ENCODE measurements at places on chromosomes 6 and 20.
A peak's percentile ranks its signal among the peaks of the same experiment; 100 is the strongest.

- no peak for DNase-seq
Observed at GRCh38 chr6:132964868-132965382, 150.6 kb downstream of the RPS12 start.

GRCh38 chr6:85418059-85418458 is 31.8 kb upstream of the NT5E start:
- no peak for DNase-seq

- no peak for DNase-seq
Observed at GRCh38 chr6:5782783-5783547, 223.8 kb downstream of the NRN1 start.

- peak; percentile 7 for DNase-seq
Observed at GRCh38 chr6:122789182-122790027, at the start of gene SMPDL3A. TSS of gene SMPDL3A (plus strand) at chr6:122789258. CDS start at chr6:122789347, 89 bp downstream.

- no peak for DNase-seq
Observed at GRCh38 chr6:107140581-107140980, 25.3 kb upstream of the BEND3 start.

DNA sequence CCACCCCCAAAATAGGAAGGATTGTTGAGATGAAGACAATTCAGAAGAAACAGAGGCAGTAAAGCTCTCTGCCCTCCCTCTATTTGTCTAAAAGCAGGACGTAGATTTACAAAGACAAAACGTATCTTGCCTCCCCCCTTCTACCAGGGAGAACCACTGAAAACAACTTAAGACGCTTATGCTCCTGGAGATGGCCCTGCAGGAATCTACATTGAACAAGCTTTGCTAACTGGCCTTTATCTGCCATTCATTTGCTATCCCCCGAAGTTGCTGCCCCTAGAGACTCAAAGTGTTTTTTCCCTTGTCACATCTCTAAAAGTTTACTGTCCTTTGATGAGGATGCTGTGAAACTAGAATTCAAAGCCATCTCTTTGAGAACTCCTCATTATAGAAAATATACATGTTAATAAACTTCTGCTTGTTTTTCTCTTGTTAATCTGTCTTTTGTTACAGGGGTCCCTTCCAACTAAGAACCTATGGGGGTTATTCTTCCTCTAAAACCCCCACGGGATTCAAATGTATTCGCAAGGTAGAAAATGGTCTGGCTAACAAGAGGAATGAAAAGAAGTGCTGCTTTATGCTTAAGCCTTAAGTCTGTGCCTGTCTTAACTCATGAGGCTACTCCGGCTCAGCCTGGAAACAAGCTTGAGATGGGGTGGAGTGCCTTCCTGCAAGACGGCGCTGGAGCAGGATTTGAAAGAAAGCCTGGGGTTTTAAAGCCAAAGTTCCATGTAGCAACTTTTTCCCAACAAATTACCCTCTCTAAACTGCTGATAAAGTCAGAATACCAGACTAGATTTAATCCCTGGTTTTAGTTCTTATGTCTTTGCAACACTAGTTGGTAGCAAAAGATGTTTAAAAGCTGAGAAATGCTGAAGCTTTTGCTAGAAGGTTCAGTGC is 88.0 kb downstream of the CLIC5 start:
- no peak for DNase-seq

DNA sequence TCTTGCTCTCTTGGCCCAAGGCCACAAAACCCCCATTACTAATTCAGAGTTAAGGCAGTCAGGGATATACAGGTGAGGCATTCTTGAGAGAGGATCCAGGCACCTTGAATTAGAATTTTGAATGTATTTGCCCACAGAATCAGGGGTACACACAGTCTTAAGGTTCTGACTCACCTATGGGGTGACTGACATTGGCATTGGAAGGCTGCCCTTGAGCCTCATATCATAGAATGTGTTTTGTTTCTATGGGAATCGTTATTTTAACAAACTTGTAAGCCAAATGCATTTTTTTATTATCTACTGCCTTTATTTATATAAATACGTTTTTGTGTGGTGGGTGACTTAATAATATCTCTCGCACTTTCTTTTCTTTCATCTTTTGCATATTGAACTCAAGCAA is 218.6 kb upstream of the CITED2 start:
- DNase-seq, result no peak

- no peak for DNase-seq
Observed at GRCh38 chr20:23272176-23273029, 78.2 kb upstream of the NXT1 start.

- DNase-seq, result no peak
Observed at GRCh38 chr6:38180586-38180985, 361.1 kb downstream of the ZFAND3 start.

DNA sequence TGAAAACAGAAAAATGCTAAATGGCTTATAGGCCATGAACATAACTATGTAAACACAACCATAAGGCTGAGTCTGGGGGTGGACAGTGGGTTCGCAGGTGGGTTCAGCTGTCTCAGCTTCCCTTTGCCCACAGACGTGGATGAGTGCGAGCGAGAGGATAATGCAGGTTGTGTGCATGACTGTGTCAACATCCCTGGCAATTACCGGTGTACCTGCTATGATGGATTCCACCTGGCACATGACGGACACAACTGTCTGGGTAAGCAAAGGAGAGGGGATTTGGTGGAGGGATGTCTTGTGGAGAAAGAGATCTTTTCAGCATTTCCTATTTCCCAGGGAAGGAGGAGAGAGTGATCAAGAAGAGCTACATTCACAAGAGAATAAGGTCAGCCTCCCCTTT is 14.7 kb downstream of the SCUBE3 start:
- no peak for DNase-seq

- DNase-seq, result no peak
Observed at GRCh38 chr20:34318609-34319443, 15.7 kb upstream of the AHCY start.

DNA sequence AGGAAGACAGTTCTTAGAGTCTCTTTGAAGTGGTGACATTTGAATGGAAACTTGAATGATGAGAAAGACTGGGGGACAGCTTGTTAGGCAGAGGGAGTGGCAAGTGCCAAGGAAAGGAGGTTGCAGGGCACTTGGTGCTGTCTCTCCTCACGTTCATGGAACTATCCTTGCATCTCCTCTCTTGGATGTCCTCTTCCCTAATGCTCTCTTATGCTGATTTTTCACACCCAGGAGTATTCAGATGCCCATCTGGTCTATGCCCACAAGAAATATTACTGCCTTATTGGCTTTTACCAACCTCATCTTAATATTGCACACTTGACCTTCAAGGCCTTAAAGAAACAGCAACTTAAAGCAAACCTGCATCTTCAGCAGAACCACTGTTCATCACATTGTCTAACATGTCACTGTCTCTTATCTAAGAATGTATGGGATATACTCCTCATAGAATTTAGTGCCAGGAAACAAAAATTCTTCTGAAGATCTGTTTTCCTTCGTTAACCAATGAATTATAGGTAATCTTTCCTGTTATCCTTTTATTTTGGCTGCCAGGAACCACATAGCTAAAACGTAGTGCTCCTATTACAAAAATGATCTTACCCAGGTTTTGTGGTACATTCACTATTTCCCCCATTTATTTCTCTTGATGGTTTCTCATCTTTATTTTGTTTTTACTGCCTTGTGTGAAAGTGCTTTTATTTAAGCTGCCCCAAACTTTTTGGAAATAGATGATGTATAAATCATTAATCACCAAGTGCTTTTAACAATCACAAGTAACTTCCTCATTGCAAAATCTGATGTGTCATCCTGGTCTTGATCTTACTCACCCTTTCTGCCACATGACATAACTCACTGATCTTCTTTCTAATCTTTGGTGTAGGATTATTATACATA is 12.8 kb downstream of the RGS17 start:
- no peak for DNase-seq

GRCh38 chr6:98838032-98838431 is 3.7 kb downstream of the POU3F2 start:
- no peak for DNase-seq

DNA sequence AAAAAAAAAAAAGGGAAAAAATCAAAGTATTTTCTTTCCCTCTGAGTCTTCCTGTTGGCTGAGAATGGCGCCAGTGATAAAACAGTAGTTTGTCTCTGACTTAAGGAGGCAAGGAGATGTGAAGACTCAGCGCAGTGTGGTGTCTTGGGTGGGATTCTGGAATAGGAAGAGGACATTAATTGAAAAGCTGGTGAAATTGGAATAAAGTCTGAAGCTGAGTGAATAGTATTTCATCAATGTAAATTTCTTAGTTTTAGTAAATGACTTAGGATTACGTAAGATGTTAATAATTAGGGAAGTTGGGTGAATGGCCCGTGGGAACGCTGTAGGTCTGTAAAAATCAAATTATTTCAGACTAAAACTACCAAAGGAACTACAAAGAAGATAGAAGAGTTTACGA is 122.8 kb upstream of the ZNF217 start:
- DNase-seq, result no peak

GRCh38 chr20:540391-541201 is 3.0 kb downstream of the CSNK2A1 start:
- DNase-seq, result no peak

- no peak for DNase-seq
Observed at GRCh38 chr20:57225197-57225733, 41.2 kb downstream of the BMP7 start.

DNA sequence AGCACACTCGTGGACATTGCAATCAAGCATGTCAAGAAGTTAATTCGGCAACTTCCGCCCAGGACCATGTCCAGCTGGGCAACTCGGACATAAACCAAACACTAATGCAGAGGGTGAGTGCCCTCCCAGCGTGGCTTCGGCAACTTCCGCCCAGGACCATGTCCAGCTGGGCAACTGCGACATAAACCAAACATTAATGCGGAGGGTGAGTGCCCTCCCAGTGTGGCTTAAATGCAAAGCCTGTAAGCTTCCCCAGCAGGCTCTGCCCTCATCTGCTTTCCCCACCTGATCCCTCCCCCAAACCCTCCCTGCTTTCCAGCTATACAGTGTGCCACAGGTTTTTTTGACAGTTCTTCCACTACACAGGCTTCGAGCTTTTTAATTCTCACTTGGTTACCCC is 143.4 kb downstream of the PXDC1 start:
- DNase-seq, result no peak
